Right hindlimb (tissue), 1 donor: ENCODE measurements at places on chromosomes 5 and 9.

- DNase-seq, result no peak
These were observed 655.7 kb upstream of the ITGA1 start for GRCh38 chr5:52132053-52132452.

GRCh38 chr5:126472538-126472889, 49.3 kb downstream of the GRAMD2B start:
- DNase-seq, result no peak

DNA sequence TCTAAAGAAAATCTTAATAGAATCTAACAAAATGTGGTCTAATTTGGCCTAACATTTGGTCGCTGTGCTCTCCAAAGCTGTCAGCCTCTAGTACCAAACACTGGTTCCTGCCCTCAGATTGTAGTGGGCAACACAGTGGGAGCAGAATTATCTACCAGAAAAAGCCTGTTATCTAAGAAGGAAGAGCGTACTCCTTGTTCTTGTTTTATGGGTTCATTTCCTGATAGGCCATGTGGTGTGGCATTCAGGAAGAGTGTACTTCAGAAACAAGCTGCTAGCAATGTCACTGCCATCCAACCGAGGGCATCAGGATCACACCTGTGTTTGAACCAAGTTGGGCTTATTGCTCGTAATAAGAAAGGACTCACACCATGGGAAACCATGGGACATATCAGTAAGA, 487.9 kb upstream of the DAP start:
- DNase-seq, result no peak

GRCh38 chr9:133321411-133321935, 14.5 kb downstream of the SURF6 start:
- no peak for DNase-seq

GRCh38 chr5:89128092-89128491, 245.1 kb upstream of the MEF2C start:
- DNase-seq, result no peak

- no peak for DNase-seq
These were observed 6.5 kb downstream of the ABCA2 start for GRCh38 chr9:137021568-137021978.
